ENCODE measurements at places on chromosomes 6 and 20.

DNA sequence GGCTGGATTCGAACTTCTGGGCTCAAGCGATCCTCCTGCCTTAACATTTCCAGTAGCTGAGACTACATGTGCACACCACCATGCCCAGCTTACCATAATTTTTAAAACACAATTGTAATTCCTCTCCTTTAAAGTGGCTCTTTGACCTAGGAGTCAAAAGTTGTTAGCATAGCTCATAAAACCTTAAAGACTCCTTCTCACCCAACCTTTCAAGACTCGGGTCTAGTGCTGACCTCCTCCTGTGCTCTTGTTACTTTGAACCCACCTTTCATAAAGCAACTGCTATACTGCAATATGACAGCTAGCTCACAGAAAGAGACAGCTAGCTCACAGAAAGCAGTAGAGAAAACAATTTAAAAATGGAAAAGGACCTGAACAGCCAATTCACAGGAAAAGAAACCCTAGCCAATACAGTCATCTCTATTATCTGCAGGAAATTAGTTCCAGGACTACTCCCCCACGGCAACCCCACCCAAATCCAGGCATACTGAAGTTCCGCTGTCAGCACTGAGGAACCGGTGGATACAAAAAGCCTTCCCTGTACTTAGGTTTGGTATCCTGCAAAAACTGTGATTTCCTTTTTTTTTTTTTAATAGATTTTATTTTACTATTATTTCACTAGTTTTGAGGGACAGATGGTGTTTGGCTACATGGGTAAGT lies 20.3 kb downstream of the SSR1 start:
- no peak for DNase-seq

- DNase-seq, result no peak
Observed at GRCh38 chr6:157604816-157605215, 218.2 kb upstream of the SNX9 start.

DNA sequence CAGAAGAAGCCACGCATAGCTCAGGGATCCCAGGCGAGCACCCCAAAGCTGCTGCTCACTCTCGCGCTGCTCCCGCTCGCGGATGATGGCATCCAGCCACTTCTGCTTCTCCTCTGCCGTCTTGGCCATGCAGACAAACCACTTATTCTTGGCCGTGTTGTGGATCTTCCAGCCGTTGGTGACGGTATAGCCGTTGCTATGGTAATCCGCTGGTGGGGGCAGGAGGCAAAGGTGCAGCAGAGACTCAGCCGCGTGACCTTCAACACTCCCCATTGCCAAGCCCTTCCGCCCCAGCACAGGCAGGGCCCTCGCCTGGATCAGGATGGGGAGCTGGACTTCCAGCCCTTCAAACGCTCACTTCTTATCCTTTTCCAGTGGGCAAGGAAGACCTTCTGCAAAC lies 136.9 kb downstream of the PREX1 start:
- DNase-seq, result no peak

DNA sequence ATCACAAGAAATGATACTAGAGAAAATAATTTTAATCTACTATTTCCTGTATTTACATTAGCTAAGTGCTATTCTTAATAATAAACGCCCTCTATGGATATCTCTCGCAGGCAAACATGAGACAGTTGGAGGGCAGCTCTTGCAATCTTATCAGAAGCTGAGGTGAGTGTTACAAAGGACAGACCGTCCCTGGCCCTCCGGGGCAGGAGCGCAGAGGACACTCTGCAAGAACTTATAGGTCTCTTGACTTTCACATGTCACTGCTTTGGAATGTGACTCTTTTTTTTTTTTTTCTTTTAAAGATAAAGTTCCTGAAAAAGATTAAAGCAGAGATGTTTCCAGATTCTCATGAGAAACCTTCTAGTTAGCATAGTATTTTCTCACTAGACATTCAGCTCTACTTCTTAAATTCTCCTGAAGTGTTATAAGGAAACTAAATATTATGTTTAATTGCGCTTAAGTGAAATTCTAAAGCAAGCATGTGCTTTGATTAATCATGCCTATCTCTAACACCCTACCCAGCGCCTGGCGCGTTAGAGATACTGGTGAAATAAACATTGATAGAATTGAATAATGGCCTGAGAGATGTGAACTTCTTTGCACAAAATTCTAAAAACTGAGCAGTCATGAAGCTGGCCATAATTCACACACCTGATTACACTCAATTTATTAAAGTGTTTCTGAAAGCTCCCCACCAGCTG lies 57.4 kb downstream of the SYTL3 start:
- no peak for DNase-seq

- no peak for DNase-seq
Observed at GRCh38 chr6:6711031-6711785, 122.7 kb downstream of the LY86 start.

All from CD8-positive, alpha-beta T cell (primary cell).